ENCODE measurements at places on chromosomes 6 and 20.

- DNase-seq, result no peak
Observed at GRCh38 chr6:76774781-76775384, 688.4 kb downstream of the HTR1B start.

DNA sequence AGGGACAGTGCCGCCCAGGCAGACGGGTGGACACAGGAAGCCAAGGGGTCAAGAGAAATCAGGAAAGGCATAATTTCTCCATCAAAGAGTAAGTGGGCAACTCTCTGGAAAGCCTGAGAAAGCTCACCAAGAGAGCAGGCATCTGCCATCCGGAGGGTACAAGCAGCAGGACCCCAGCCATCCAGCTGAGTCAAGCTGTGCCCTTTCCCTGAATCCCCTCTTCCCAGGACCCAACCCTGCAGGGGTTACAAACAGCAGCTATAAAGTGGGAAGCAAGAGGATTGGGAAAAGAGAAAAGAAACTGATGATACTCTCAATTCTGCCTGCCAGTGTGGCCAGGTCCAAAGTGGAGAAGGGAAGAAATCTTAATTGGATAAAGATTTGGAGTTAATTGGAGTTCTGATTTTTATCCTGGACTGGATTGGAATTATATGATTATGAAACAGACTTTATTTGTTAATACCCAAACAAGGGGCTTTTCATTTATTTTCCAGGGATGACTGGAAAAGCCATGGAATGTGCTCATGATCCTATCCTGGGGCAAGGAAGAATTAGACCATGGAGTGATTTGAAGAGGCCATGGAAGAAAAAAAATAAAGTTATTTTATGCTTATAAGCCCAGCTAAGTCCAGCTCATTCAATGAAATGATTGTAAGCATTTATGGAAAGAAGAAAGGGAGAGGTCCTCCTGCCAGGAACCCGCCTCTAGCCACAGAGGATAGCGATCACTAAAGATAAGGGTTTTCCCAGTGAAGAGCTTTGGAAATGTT lies 34.9 kb downstream of the NHLRC1 start:
- DNase-seq, result no peak

- DNase-seq, result no peak
Observed at GRCh38 chr6:102686461-102686860, 1293.0 kb downstream of the GRIK2 start.

DNA sequence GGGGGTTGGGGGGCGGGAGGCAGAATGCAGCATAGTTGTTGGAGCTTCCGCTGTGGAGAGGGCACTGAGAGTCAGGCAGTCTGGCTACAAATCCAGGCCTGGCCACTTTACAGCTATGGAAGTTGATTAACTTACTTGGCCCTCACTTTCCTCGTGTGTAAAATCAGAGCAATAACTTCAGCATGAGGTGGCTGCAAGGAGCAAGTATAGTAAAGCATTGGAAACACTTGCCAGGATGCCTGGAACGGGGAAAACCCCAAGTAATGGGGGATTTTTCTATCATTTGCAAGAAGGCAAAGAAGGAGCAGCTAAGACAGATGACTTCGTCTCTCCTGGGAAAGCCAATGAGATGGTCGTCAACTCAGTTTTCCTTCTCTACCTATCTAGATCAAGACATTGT lies 35.8 kb downstream of the AGPAT4 start:
- DNase-seq, result no peak

- DNase-seq, result no peak
Observed at GRCh38 chr6:133815313-133815712, 73.6 kb upstream of the TCF21 start.

GRCh38 chr20:64051561-64052325 lies 2.3 kb upstream of the SOX18 start:
- no peak for DNase-seq
